ENCODE measurements at places on chromosomes 16 and 17. TPM values are rescaled to one million over a fixed set of nuclear protein-coding genes. Genes with fewer than 3 reads are reported as not detected.

DNA sequence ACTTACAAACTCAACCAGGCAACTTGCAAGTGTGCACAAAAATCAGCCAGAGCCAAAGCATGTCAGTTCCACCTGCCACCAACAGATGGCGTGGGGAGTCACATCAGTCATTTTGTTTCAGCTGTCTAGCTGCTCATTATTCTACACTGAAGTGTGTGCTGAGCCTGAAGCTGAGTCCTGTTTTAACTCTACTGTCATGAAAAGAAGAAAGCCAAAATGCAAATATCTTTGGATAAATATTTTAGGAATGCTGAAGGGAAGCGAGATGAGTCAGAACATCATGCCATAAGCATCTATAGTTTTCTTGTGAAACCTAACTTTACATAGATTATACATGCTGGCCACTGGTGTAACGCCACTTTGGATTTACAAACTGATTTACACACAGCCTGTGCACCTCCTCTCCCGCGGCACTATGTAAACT, 172.6 kb downstream of the CDK5R1 start:
- no peaks in the 10 kb centered on the region for H3K4me1 ChIP-seq
- no peak overlapping the region for H3K4me3 ChIP-seq
- peak; percentile 35 for DNase-seq
- H3K27me3 ChIP-seq = no peaks in the 10 kb centered on the region
- no peak overlapping the region for H3K27ac ChIP-seq

DNA sequence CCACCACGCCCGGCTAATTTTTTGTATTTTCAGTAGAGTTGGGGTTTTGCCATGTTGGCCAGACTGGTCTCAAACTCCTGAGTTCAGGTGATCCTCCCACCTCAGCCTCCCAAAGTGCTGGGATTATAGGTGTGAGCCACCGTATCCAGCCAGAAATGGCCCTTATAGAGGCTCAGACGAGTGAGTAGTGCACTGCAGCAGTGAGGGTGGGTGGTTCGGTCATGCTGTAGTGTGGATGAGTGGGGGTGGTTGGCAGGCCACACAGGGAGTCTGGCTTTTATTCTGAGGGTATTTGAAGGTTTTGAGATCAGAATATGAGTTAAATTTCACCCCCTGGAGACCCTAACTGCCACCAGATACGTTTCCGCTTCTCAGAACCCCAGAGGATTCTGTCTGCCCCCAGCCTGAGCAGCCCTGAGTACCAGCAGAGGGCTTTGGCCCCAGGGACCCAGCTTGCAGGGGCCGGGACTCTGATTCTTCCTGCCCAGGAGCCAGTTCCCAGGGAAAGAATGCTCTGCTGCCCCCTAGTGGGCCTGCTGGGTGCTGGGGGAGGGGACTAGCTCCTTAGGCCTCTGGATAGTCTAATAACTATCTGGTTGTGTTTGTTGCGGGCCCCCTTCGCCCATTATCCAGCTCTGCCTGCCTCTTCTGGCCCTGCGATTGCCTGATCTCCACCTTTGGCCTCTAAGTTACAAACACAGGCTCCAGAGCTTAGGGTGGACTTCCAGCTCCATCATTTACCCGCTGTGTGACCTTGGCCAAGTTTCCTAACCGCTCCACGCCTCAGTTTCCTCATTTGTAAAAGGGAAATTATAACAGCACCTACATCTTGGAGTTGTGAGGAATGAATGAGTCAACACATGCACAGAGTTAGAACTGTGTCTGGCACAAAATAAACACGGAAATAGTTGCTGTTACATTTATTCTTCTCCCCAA, 2.0 kb downstream of the ZNF771 start:
- DNase-seq = peak; percentile 89
- peaks cover 13% of the 10 kb centered on the region for H3K36me3 ChIP-seq
- no peaks in the 10 kb centered on the region for H3K4me1 ChIP-seq
- no peaks in the 10 kb centered on the region for H3K27me3 ChIP-seq

DNA sequence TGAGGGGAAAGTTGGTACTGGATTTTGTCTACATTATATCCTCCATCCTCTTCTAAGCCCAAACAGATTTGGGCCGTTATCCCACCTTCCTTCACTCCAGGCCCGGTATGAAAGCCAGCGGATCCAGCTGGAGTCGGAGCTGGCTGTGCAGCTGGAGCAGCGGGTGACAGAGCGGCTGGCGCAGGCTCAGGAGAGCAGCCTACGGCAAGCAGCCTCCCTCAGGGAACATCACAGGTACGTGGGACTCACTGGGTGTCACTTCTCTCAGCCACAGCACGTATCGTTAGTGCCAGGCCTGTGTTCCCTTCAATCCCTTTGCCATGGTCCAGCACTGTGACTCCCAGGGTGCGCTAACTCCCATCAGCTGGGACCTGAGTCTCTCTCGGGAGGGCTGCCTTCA, 11.3 kb downstream of the CNTROB start:
- H3K4me3 ChIP-seq = no peak overlapping the region
- peaks cover 71% of the 10 kb centered on the region for H3K36me3 ChIP-seq
- no peak for DNase-seq
- H3K27ac ChIP-seq = no peak overlapping the region
- H3K27me3 ChIP-seq = no peaks in the 10 kb centered on the region

GRCh38 chr16:75279305-75279704, 27.9 kb upstream of the BCAR1 start:
- no peaks in the 10 kb centered on the region for H3K4me1 ChIP-seq
- H3K27ac ChIP-seq = no peak overlapping the region
- DNase-seq = no peak
- no peak overlapping the region for H3K4me3 ChIP-seq
- H3K27me3 ChIP-seq = no peaks in the 10 kb centered on the region

GRCh38 chr17:31248986-31249834, 47.8 kb downstream of the OMG start:
- no peaks in the 10 kb centered on the region for H3K4me1 ChIP-seq
- H3K27me3 ChIP-seq = no peaks in the 10 kb centered on the region
- H3K4me3 ChIP-seq = no peak overlapping the region
- no peak overlapping the region for H3K27ac ChIP-seq
- DNase-seq = no peak
- no peaks in the 10 kb centered on the region for H3K36me3 ChIP-seq

- no peaks in the 10 kb centered on the region for H3K27me3 ChIP-seq
- peak overlapping the region; percentile 88 for H3K27ac ChIP-seq
- H3K4me3 ChIP-seq = no peak overlapping the region
- peaks cover 26% of the 10 kb centered on the region for H3K4me1 ChIP-seq
- no peak for DNase-seq
These were observed 23.3 kb downstream of the PHF12 start for GRCh38 chr17:28928061-28928460.

- H3K4me1 ChIP-seq = no peaks in the 10 kb centered on the region
- no peaks in the 10 kb centered on the region for H3K36me3 ChIP-seq
- H3K27me3 ChIP-seq = no peaks in the 10 kb centered on the region
- H3K27ac ChIP-seq = no peak overlapping the region
- H3K4me3 ChIP-seq = no peak overlapping the region
These were observed 299.7 kb downstream of the C16orf95 start for GRCh38 chr16:87017371-87018012.

- no peaks in the 10 kb centered on the region for H3K36me3 ChIP-seq
- DNase-seq = no peak
- H3K4me1 ChIP-seq = no peaks in the 10 kb centered on the region
These were observed 70.2 kb upstream of the PSMD7 start for GRCh38 chr16:74226338-74226954.

DNA sequence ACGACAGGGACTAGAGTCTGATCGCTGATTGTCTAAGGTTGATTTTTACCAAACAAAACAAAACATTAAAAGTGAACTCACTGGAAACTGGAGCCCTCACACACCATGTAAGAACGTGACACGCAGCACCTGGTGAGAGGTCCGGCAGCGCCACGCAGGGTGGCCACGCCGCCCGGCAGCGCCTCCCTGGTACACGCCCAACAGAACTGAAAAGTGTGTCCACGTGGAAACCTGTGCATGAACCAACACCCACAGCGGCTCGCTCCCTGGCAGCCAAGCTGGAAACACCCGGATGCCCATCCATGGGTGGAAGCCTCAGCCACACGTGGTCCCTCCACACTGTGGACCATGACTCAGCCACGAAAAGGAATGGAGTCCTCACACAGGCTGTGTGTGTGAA, 9.1 kb downstream of the GALNS start:
- peaks cover 31% of the 10 kb centered on the region for H3K36me3 ChIP-seq
- H3K4me1 ChIP-seq = no peaks in the 10 kb centered on the region
- H3K4me3 ChIP-seq = no peak overlapping the region
- H3K27ac ChIP-seq = no peak overlapping the region

The IL34 gene
- total RNA-seq = 0.38 TPM

The TRPV2 gene
- 143 TPM for total RNA-seq

DNA sequence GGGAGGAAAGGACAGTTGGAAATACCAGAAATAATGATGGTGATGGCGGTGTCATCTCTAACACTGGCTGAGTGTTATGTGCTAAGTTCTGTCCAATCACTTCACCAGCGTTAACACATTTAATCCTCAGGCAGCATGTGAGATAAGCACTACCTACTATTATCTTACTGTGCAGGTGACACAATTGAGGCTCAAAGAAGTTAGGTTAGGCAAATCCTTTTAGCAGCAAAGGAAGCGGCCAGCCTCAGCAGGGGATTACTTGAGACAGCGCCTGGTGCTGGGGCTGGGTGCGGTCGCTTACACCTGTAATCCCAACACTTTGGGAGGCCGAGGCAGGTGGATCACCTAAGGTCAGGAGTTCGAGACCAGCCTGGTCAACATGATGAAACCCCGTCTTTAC, 18.7 kb upstream of the DHX8 start:
- no peaks in the 10 kb centered on the region for H3K36me3 ChIP-seq
- no peak overlapping the region for H3K27ac ChIP-seq
- DNase-seq = no peak
- H3K27me3 ChIP-seq = no peaks in the 10 kb centered on the region

The SMG1 gene
- 152 TPM for total RNA-seq

- no peak overlapping the region for H3K4me3 ChIP-seq
- H3K4me1 ChIP-seq = peaks cover 1% of the 10 kb centered on the region
- no peak for DNase-seq
- H3K27ac ChIP-seq = no peak overlapping the region
- no peaks in the 10 kb centered on the region for H3K27me3 ChIP-seq
These were observed 6.4 kb downstream of the PDK2 start for GRCh38 chr17:50101346-50102163.

DNA sequence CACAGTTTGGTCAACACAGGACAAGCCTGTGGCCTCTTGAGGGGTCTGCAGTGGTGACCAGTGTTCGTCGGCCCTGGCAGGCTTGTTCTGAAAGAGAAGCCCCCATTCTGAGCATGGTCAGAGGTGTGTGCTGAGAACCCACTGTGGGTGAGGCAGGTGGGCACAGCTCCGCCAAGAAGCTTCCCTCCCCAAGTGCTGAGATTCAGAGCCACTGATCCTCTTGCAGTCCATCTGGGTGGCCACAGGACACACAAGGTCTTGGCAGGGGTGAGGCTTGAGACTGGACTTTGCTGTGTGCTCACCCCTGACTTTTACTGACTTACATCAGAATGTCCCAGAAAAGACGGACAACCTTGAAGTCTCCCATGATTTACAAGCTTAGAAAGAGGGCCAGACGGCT, 18.7 kb downstream of the MPRIP start:
- H3K36me3 ChIP-seq = no peaks in the 10 kb centered on the region
- no peak overlapping the region for H3K4me3 ChIP-seq
- peaks cover 15% of the 10 kb centered on the region for H3K4me1 ChIP-seq
- DNase-seq = no peak

GRCh38 chr16:78761427-78761826, 662.0 kb downstream of the WWOX start:
- no peaks in the 10 kb centered on the region for H3K4me1 ChIP-seq
- no peak for DNase-seq
- H3K36me3 ChIP-seq = no peaks in the 10 kb centered on the region
- H3K4me3 ChIP-seq = no peak overlapping the region

The GLTPD2 gene
- total RNA-seq = not detected

The NKD1 gene
- 5.0 TPM for total RNA-seq

The GLP2R gene
- not detected for total RNA-seq

The PERCC1 gene
- not detected for total RNA-seq

GRCh38 chr16:50961952-50962351, 189.1 kb downstream of the SALL1 start:
- H3K4me1 ChIP-seq = no peaks in the 10 kb centered on the region
- H3K27me3 ChIP-seq = no peaks in the 10 kb centered on the region
- H3K36me3 ChIP-seq = no peaks in the 10 kb centered on the region
- no peak overlapping the region for H3K27ac ChIP-seq
- no peak overlapping the region for H3K4me3 ChIP-seq
- no peak for DNase-seq

DNA sequence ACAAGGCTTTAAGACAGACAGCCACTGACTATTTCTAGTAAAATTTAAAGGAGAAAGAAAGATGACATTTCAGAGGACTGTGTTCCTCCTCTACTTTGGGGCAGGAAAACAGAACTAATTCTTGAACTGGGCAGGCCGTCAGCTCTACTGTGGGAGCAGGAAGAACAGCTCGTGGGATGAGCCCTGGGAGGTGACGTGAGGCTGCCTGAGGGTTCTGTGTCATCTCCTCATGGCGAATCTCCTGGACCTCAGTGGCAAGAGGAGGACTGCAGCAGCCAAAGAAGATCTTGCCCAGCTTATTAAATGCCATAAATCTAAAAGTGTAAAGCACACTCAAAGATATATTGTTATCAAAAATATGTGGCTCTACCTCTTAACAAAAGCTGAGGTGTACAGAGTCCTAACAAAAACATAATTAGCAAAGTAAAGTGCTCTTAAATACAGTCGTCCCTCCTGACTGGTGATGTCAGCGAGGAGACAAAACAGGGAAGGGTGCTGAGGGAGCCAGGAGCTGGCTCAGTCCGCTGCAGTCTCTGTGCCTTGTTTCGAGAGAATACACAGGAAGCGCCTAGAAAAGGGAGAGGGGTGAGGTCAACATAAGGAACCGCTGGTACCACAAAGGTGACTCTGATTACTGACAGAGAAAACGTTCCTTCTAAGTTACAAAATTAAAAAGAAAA, 58.0 kb downstream of the CREBBP start:
- H3K4me3 ChIP-seq = no peak overlapping the region
- no peak for DNase-seq
- no peaks in the 10 kb centered on the region for H3K36me3 ChIP-seq
- peak overlapping the region; percentile 17 for H3K27ac ChIP-seq

The CES5A gene
- not detected for total RNA-seq

The OXLD1 gene
- total RNA-seq = 58.5 TPM

The HSF5 gene
- total RNA-seq = 4.0 TPM

The IRX3 gene
- 3.2 TPM for total RNA-seq

GRCh38 chr17:50767030-50767429, 288 bp downstream of the ANKRD40CL start:
- peaks cover 10% of the 10 kb centered on the region for H3K4me1 ChIP-seq
- no peaks in the 10 kb centered on the region for H3K36me3 ChIP-seq
- H3K27ac ChIP-seq = no peak overlapping the region
- no peak for DNase-seq
- H3K4me3 ChIP-seq = no peak overlapping the region
- no peaks in the 10 kb centered on the region for H3K27me3 ChIP-seq

DNA sequence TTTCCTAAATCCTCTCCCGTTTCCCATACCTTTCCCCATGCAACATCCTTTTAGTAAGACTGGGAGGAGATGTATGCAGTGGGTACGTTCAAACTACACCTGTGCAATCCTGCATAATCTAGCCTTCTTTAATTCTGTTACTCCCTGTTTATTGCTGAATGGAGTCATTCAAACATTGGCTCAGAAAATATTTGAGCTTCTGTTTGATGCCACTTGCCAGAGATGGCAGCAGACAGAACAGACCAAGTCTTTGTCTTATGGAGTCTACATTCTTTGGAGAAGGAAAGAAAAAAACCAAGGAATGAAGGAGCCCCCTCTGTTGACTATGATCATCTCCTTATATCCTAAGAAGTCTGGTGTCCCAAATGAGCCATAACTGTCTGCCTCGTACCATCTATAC, 288.8 kb downstream of the HAPSTR1 start:
- H3K27me3 ChIP-seq = no peaks in the 10 kb centered on the region
- H3K27ac ChIP-seq = no peak overlapping the region
- DNase-seq = no peak
- no peak overlapping the region for H3K4me3 ChIP-seq
- no peaks in the 10 kb centered on the region for H3K4me1 ChIP-seq
- H3K36me3 ChIP-seq = no peaks in the 10 kb centered on the region
